ENCODE measurements at places on chromosomes 3 and 15.

- DNase-seq = no peak
Observed at GRCh38 chr3:172787746-172788145, 37.2 kb downstream of the ECT2 start.

- no peak for DNase-seq
Observed at GRCh38 chr3:177431525-177432176, 234.4 kb upstream of the TBL1XR1 start.

DNA sequence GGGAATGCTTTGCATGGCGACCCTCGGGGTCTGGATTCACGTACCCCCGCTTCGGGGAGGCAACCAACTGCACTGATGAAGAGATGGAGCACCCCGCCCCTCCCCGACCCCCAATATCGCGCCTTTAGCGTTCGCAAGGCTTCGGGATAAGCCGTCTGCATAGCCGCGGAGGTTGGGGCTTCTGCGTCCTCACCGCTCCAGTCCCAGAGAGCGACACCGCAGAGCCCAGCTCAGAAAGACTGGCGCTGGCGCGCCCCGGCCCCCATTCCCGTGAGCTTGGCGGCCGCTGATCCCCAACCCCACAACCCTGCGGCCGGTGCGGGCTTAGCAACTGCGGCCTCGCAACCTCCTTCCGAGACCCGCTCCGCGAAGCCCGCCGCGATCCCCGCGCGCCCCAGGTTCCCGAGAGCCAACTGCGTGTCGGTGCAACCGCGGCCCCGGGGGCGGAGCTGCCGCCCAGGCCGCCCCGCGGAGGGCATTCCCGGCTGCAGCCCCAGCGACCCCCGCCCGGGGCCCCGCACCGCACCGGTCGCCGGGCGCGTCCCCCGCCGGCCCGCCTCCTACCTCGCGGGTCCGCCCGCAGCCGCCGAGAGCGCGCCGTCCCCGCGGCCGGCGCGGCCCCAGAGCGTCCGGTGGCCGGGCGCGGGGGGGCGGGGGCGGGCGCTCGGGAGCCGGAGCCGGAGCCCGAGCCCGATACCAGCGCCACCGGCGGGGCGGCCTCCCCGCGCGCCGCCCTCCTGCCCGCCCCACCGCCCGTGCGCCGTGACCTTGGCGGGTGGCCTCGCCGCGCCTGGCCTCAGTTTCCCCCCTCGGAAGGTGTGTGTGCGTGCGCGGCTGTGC lies 79.5 kb downstream of the IQSEC1 start:
- DNase-seq = no peak

- no peak for DNase-seq
Observed at GRCh38 chr15:99331381-99331780, 80.1 kb downstream of the LRRC28 start.

GRCh38 chr3:21859124-21860081 lies 108.4 kb upstream of the ZNF385D start:
- DNase-seq = no peak

DNA sequence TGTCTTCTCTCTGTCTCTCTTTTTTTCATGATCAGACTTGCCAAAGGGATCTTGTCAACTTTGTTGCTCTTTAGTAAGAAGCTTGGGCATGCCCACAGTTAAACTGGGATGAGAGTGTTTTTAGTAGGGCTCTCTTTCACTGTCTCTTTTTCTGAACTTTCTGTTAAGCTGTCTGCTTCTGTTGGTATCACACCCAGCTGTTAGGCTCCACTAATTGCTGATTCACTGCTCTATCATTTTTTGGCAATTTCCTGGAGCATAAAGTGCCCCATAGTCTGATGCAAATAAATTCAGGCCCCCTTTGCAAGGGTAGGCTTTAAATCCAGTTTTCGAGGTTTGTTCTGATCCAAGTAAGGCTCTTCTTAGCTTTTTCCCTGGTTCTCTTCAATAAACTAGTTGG lies 360.4 kb upstream of the ADAMTS9 start:
- DNase-seq = no peak

All from CD14-positive monocyte (primary cell).